Neuronal stem cell (in vitro differentiated cells): ENCODE measurements at places on chromosomes 4 and X.

GRCh38 chr4:31947101-31947500 lies 1226.9 kb downstream of the PCDH7 start:
- DNase-seq = no peak

- peak; percentile 17 for DNase-seq
Observed at GRCh38 chrX:130834149-130834548, 68.9 kb downstream of the ENOX2 start.

DNA sequence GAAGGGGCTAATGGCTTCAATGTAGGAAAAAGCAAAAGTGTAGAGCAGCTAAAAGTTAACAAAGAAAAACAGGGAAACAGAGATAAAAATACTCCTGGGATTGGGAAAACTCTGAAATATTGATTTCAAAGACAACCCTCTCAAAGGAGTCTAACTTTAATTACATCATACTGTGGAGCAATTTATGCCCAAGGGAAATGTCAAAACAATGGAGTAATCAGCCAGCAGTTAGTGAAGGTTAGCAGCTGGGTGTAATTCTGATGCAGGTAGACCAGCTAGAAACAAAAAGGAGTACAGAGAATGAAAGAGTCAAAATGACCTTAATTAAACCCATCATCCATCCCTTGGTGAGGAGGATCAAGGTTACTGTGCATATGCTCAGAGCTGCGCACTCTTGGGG lies 169.0 kb downstream of the ADAM29 start:
- DNase-seq = no peak

GRCh38 chrX:46634577-46634976 lies 61.0 kb downstream of the CHST7 start:
- DNase-seq = no peak

- DNase-seq = no peak
Observed at GRCh38 chrX:16807548-16807947, 21.3 kb downstream of the TXLNG start.

- DNase-seq = no peak
Observed at GRCh38 chr4:153916273-153916755, 127.4 kb upstream of the SFRP2 start.

DNA sequence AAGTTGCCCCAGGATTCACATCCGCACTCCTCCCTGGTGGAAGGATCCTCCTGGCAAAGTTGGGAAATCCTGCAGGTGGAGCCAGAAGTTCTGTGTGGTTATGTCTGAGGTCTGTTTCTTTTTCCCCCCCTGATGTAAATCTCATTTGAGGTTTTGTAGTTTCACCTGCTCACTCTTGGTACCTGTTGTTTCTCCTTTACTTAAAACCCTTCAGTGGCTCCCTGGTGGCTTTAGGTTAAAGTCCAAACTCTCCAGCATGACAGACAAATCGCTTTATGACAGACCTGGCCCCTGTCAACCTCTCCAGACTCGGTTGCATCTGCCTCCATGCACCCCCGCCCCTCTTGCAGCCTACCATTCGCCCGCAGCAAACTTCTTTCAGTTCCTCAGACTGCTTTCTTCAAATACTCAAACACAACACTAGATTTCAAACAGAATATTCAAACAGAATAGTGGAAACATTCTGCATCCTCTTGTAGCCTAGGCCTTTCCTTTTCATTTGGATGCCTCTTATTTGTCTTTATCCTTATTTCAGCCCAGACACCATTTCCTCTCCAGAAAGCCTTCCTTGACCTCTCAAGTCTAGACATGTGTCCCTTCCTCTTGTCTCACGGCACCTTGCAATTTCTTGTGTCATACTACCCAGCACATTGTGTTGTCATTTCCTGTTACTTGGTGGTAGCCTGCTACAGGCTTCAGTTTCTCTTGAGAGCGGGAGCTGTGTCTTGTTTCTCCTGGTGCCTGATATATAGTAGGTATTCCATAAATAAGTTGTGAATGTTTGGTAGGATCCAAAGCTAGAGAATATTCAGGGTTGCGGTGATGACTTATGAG lies 24.8 kb downstream of the IL13RA1 start:
- no peak for DNase-seq

GRCh38 chr4:163269869-163270268 lies 62.5 kb downstream of the NPY1R start:
- DNase-seq = no peak

- no peak for DNase-seq
Observed at GRCh38 chr4:58274553-58274952, 1164.4 kb upstream of the IGFBP7 start.

GRCh38 chr4:108954880-108955279 lies 192.0 kb upstream of the ETNPPL start:
- DNase-seq = no peak

DNA sequence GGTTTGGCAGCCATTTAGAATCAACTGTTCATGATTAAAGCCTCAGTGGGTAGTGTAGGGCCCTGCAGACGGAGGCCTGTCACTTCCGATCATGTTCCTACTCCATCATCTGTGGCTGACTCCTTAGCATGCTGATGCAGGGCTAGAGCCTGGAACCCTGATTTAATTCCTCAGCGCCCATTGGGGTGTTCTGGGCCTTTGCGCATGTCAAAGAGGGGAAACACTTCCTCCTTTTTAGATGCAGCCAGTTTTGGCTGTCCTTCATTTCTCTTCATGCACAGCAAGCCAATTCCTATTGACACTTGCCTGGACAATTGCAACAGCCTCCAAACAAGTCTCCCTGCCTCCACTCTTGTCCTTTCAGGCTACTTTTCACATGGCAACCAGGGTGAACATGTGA lies 51.9 kb upstream of the MAGEA4 start:
- no peak for DNase-seq

DNA sequence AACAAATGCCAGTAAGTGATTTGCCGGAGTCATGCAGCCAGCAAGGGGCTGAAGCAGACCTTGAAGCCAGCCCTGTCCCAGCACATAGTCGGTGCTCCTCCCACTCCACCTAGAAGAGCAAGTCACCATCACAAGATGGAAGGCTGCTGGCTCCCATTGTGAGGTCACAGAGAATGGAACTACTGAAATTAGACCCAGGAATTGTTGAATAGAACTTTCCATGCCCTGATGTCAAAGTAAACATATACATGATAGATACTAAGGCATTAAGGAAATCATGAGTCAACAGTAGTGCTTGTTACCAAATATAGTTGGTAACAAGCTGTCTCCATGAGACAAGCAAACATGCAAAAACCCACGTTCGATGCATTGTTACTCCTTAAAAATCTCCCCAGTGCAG lies 177.1 kb upstream of the MID1 start:
- no peak for DNase-seq

DNA sequence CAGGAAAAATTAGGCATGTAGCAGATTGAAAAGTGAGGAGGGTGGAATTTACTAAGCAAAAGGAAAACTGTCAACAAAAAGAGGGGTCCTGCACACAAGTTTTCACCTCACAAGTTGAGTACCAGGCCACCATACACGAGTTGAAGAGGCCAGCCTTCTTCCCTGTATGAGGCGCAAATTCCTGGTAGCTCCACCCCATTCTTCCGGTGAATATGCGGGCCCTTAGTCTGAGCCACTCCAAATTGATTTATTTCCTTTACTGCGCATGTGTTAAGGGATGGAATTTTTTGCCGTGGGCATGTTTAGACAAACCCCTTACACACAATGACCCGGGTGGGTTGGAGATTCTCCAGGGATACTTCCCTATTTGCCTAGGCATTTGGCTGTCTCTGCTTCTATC lies 942.1 kb upstream of the GRIA3 start:
- no peak for DNase-seq

DNA sequence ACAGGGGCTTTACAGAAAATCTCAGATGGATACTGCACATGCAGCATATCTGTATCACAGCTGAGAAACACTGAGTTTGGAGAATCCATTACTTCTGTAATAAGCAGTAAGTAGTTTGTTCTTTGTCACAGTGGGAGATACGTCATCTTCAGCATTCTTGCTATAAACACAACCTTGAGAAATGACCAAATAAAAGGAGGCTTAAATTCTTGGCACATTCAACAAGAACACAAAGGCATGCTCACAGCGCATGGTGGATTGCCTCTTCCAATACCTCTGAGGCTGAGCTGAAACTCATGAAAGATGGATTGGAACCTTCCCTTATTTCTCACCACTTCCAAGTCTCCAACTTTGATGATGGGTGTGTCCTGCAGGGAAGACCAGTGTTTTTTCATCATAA lies 54.5 kb downstream of the ANXA5 start:
- no peak for DNase-seq

DNA sequence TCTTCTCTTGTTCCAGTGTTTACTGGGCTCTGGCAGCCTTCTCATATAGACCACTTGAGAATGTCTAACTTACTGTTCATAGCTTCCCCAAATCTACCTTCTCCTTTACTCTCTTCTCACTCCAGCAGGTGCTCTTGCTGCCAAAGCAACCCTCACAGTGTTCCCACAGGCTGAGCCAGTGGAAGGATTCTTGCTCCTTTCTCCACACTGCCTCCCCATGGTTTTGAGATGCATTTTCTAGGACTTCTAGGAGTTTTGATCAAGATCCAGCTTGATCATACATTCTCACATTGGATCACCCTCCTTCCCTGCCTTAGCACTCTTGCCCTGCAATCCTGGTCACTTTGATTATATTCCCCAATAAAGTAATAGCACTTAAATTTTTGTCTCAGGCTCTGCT lies 230.8 kb downstream of the TMEM47 start:
- no peak for DNase-seq

- no peak for DNase-seq
Observed at GRCh38 chr4:176601124-176601523, 191.6 kb downstream of the VEGFC start.

DNA sequence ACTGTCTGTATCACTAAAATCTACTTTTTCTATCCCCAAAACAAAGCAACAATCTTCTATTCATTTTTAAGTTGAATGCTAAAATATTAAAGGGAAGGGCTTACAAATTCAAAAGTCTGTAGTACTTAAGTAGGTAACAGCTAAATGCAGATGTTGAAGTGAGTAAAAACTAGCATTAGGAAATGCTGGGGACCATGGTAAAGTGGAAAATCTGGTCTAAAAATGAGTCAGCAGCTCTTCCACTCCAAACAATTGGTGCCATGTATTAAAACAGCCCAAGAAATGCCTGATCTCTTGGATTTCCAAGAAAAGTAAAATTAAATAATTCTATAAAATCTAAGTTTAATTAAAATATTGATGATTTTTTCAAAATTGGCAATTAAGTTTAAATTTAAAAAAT lies 73.3 kb upstream of the PPP3CA start:
- DNase-seq = no peak

DNA sequence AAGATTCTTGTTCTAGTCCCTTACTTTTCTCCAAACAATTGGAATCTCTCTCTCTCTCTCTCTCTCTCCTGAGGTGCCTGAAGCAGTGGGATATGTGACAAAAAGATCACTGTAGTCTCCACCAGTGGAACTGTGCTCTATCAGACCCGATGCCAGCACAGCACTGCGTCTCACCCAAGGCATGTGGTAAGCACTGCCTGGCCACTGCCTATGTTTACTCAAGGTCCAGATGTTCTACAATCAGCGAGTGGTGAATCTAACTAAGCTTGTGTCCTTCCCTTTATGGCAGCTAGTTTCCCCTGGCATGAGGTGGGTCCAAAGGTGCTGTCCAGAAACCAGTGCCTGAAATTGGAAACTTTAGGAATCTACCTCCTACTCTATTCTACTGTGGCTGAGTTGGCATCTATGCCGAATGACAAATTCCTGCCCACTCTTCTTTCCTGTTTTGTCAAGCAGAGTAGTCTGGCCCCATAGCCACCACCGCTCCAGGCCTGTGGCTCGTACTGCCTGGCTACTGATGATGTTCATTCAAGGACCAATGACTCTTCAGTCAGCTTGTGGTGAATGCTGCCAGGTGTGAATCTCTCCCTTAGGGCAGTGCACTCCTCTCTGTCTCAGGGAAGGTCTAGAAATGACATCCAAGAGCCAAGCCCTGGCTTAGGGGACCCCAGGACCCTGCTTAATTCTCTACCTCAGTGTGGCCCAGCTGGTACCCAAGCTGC lies 416.5 kb downstream of the TEX13C start:
- DNase-seq = no peak

- no peak for DNase-seq
Observed at GRCh38 chrX:47515941-47516665, 33.1 kb upstream of the ZNF41 start.

DNA sequence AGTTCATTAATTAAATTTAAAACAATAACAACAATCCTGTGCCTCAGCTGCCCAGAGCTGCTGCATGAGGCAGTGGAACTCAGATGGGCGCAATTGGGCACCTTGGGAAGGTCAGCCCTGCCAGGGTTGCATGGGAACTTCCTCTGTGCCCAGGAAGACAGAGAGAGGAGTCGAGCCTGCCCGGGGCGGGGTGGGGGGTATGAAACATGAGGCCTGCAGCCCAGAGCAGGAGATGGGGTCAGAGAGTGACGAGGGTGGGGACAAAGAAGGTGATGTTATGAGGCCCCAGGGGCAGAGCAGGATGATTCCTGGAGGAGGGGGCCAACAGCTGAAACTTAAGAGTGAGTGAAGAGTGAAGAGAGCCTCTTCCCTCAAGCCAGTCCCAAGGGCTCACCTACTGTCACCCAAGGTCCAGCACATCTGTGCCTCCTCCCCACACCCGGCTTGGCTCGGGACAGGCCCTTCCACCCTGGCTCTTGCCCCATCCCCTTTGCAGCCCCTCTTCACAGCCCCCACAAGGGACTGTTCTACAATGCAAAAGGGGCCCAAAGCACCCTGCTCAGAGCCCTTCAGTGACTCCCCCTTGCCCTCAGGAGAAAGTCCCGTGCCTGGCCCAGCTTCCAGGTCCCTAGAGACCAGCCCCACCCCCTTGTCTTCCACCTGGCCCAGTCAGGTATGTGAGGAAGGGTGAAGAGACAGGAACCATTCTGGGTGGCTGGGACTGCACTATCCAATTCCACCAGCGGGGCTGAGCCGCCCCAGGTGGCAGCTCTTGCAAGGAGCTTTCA lies 31.4 kb downstream of the HMX1 start:
- no peak for DNase-seq

GRCh38 chrX:110316351-110317060 lies 1.4 kb downstream of the AMMECR1 start:
- DNase-seq = no peak

- no peak for DNase-seq
Observed at GRCh38 chrX:72309297-72310071, 3.8 kb upstream of the CITED1 start.

- no peak for DNase-seq
Observed at GRCh38 chr4:12943069-12943468, 541.1 kb downstream of the RAB28 start.
